ENCODE measurements at places on chromosomes 5 and 9.

DNA sequence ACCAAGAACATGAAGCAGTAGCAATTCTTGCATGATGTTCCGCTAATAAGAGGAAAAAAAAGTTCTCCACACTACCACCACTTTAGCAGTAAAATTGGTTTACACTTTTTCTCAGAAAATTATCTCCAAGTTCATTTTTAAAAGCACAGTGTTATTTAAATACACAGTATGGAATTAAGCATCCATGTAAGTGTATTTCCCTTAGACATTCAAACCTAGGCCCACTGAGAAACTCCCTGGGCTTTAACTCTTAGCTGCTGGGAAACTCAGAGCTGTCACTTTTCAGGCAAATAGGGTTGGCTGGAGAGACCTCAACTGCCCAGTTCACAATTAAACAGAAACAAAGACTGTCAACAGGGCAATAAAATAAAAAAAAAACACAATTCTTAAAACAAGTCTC is 2.7 kb downstream of the GNAQ start:
- no peak for DNase-seq

DNA sequence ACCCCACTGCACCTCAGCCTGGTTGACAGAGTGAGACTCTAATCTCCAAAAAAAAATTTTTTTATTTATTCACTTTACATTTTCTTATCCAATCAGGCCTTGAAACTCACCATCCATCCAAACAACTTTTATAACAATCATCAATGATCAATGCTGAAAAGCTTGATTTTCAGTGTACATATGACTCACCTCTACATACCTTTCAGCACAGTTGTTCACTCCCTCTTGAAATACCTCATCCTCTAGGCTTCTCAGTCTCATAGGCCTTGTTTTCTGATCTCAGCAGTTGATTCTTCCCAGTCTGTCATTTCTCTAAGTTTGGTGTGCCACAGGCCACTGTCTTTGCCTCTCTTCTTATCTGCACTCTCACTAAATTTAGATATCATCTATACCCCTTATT is 36.2 kb downstream of the GRIN3A start:
- DNase-seq: no peak

DNA sequence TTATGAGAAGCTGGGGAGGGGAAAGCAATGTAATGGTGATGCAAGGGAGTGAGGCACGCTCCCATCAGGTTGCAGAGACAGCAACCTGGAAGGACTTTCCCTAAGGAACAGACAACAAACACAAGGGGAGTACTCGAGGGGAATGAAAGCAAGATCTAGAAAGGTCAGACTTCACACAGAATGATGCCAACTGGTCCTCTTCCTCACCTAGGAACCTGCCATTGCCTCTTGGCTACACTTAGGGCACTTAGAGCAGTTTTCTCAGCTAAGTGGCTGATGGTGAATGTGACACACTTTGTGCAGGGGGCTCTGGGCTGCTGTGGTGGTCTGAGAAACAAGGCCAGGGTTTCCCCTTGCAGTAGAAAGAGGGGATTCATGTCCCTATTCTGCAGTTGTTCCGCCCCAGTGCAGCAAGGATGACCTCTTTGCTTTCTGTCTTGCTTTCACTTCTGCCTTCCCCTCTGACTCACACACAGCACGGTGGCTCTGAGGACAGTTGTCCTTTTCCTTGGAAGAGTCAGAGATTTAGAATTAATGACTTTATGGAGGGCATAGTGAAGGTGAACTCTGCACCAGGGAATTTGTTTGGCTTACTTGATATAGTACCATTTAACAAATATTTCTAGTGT is 394.0 kb upstream of the KLF4 start:
- DNase-seq: no peak

DNA sequence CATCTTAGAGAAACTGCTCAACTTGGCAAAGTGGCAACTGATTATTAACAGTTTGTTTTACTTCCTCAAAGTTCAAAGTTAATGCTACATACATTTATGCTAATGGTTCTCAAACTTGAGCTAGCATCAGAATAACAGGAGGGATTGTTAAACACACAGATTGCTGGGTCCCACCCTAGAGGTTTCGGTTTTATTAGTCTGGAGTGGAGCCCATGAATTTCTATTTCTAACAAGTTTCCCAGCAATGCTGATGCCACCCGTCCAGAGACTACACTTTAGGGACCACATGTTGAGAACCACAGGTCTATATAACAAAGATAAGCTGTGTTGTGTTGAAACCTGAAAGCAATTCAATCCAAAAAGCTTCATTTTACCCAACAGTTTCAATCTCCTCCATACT is 95.3 kb downstream of the FBXW11 start:
- DNase-seq: no peak

- DNase-seq: no peak
Observed at GRCh38 chr5:161544350-161544765, 2.2 kb downstream of the GABRB2 start.

- DNase-seq: no peak
Observed at GRCh38 chr5:33507426-33507825, 66.7 kb downstream of the TARS1 start.

GRCh38 chr5:171595401-171595800 is 176.0 kb downstream of the FGF18 start:
- no peak for DNase-seq

All from stimulated activated CD8-positive, alpha-beta memory T cell treated with anti-CD3 and anti-CD28 coated beads, Interleukin-4, amount 100 ng/mL, for 1 hour (primary cell).